ENCODE measurements at places on chromosomes 16 and 17.

- no peak for DNase-seq
Observed at GRCh38 chr17:75922173-75922961, 17.7 kb upstream of the MRPL38 start.

GRCh38 chr17:15185625-15185991, 79.5 kb downstream of the PMP22 start:
- no peak for DNase-seq

GRCh38 chr17:34366010-34366409, 3.0 kb upstream of the CCL1 start:
- no peak for DNase-seq

- no peak for DNase-seq
Observed at GRCh38 chr16:29683543-29684090, 4.6 kb downstream of the QPRT start.

DNA sequence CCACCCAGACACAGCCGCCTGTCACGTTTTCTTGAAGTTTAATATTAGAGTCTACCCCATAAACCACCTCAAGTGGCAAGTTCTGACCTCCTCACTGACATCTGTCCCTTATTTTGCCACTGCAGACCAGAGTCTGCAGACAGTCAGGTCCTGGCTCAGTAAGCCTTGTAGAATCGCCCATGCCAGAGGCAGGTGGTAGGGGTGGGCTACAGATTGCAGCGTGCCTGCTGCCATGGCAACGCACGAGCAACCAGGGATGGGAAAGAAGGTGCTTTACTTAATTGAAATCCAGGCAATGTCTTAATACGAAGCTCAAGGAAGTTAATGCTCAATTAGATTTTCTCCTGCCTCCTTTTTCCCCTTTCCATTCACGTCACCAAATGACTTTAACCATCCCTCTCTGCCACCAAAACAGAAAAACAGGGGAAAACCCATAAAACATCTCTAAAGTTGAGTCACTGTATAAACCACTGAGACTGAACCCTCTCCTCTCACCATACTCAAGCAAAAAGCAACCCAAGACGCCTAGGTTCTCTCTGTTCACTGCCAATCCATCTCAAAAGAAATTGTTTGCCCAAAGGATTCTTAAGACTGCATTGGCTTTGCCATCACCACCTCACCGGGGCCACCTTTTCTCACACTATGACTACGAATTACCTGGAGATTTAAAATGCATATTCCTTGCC, 228.8 kb downstream of the SLC39A11 start:
- DNase-seq, result no peak

- DNase-seq, result no peak
Observed at GRCh38 chr16:54438469-54438868, 151.9 kb upstream of the IRX3 start.

DNA sequence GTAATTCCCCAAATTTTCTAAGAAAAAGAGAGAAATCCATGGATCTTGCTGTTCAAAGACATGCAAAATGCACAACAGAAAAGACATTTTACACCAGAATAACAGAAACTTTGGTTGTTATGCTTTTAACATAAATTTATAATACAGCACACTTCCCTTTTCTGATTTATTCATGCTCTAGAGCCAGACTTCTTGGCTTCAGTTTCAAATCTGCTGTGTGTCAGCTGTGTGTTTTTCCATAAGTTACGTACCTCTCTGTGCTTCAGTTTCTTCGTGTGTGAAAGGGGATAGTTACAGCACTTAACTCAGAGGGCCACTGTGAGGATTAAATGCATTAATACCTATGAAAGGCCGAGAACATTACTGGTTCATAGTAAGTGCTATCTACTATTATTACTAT, 6.8 kb upstream of the CCL3L1 start:
- no peak for DNase-seq

- DNase-seq, result no peak
Observed at GRCh38 chr16:72646615-72647014, 401.3 kb downstream of the ZFHX3 start.

DNA sequence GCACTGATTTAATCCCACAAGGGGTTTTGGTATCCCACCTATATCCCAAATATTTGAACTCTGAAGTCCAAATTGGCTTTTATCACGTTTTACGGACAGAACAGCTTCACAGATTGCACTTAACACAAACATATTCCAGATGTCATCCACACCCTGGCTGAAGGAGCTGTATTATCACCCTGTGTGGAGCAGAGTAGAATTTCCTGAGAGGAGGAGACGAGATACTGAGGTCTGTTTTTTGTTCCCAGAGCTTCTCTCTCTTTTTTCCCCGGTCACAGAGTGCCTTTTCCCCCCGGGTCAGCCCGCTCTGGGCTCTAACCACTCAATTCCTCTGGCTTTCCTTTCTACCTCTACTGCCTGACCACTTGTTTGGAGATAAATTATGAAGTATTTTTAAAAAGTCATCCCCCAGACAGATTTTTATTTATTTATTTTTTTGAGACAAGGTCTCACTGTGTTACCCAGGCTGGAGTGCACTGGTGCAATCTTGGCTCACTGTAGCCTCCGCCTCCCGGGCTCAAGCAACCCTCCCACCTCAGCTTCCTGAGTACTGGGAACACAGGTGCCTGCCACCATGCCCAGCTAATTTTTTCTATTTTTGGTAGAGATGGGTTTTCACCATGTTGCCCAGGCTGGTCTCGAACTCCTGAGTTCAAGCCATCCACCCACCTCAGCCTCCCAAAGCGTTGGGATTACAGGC, 30.7 kb downstream of the DNAH2 start:
- no peak for DNase-seq

DNA sequence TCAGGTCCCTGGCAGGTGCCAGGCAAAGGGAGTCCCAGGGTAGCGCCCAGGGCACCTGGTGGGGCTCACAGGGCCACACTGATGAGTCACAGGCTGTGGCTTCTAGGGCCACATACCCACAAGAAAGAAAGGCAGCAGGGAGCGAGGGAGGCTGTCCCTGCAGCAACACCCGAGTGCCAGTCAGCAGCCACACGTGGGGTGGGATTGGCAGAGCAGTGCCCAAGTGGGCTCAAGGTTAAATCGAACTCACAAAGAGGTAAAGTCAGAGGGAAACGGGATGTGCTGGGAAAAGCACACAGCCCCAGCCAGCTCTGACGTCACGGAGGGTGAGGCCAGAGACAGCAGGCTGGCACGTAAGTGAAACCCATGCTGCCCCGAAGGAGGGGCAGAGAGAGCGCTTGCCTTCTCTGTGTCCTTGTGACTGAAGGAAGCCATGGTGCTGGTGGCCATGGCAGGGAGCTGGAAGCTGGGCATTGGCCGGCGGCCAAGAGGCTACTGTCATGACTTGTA, 33.8 kb downstream of the FA2H start:
- DNase-seq, result no peak

GRCh38 chr16:24152826-24153225, 103.3 kb upstream of the CACNG3 start:
- no peak for DNase-seq

GRCh38 chr16:87284183-87284582, 33.0 kb downstream of the C16orf95 start:
- DNase-seq, result no peak

DNA sequence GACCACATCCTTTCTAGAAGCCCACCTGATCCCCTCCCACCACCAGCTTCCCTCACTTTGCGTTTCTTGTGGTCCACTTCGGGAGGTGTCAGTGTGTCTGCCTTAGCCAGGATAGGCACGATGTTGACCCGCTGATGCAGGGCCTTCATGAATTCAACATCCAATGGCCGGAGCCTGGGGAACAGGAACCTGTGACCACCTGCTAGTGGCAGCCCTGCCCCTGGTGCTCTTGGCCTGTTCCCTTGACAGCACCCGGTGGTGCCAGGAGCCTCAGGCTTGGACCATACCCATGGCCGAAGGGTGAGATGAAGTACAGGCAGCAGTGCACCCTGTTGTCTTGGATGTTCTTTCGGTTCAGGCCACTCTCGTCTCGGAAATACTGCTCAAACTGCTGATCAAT, 7.2 kb upstream of the MTMR4 start:
- no peak for DNase-seq

GRCh38 chr16:27236635-27237218, 31.8 kb downstream of the NSMCE1 start:
- peak; percentile 8 for DNase-seq

GRCh38 chr17:39170109-39170508, 4.1 kb upstream of the ARL5C start:
- DNase-seq, result no peak

- no peak for DNase-seq
Observed at GRCh38 chr17:38628441-38628840, 22.7 kb upstream of the SRCIN1 start.

- no peak for DNase-seq
Observed at GRCh38 chr17:82817947-82818346, 21.9 kb downstream of the ZNF750 start.

- DNase-seq, result no peak
Observed at GRCh38 chr17:16516594-16517051, 24.6 kb upstream of the LRRC75A start.

DNA sequence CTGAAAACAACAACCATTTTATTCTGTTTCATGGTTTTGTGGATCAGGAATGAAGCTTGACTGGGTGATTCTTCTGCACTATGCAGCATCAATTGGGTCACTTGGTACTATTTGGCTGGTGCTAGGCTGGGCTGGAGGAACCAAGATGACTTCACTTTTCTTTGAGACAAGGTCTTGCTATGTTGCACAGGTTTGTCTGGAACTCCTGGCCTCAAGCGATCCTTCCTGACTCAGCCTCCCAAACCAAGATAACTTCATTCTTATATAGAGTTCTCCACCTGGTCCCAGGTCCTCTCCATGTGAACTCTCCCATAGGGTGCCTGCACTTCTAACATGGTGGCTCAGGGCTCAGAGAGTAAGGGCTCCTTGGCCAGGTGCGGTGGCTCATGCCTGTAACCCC, 1.9 kb upstream of the PIPOX start:
- DNase-seq, result no peak

DNA sequence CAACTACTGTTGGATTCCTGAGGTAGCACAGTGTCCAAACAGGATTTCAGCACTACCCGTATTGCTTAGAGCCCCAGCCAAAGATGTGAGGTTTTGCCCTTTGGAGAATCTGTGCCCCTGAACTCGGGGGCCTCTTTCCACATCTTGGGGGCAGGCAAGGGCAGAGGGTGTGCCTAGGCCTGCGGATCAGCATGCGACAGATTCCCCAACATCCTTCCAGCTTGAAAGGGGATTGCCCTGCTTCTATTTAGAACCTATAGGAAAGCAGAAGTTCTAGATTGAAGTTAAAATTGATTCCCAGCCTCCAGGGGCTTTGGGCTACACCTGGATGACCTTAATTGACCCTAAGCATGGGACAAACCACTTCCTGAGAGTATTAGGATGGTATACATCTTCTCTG, 19.6 kb downstream of the NOD2 start:
- no peak for DNase-seq

DNA sequence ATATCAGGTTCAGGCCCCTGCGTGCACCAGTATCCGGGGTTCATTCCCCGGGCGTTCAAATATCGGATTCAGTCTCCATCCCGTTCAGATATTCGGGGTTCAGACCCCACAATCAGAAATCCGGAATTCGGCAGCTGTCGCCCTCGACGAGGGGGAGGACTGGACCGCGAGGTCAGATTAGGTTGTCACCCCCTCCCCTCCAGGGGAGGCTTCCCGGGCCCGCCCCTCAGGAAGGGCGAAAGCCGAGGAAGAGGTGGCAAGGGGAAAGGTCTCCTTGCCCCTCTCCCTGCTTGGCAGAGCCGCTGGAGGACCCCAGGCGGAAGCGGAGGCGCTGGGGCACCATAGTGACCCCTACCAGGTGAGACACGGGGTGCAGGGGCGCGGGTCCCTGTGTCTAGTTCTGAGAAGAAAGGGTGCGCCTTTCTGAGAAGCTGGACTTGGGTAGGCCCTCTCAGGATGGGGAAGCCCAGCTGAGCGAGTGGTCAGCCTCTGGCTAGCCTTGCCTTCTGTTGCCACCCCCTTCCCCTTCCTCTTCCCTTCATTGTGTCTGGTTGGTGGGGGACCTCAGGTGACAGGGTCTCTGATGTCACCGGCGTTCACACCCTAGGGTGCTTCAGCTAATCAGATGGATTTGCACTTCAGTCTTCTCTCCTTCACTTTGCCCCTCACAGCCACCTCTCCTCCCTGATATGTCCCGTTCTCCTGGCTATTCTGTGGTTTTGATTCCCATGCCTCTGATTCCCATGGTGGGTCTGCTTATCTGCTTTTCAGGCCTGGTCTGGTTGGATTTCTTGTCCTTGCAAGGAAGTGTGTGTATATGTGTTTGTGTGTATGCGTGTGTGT, 844 bp downstream of the TAOK2 start:
- no peak for DNase-seq

GRCh38 chr16:50275098-50275415, 8.7 kb downstream of the ADCY7 start:
- DNase-seq, result no peak

DNA sequence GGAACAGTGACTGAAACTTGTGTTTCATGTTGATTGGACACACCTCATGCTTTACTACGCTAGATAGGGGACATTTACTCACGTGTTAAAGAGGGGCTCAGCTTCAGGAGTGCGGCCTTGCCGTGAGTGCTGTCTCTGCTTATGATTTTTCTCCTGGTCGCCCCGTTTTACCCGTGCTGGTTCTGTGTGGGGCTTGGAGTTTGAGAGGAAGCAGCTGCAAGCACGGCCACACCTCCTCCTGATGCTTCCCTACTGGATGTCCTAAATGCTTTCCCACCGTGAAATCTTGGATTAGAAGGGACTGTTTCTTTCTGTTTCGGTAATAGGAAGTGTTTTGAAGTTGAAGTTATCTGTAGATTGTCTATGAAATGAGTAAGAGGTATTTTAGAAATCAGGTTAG, 54.0 kb upstream of the ZNF750 start:
- DNase-seq, result no peak

- no peak for DNase-seq
Observed at GRCh38 chr16:7532534-7532933, 199.9 kb downstream of the RBFOX1 start.

- no peak for DNase-seq
Observed at GRCh38 chr17:80133626-80133970, 13.3 kb downstream of the EIF4A3 start.

DNA sequence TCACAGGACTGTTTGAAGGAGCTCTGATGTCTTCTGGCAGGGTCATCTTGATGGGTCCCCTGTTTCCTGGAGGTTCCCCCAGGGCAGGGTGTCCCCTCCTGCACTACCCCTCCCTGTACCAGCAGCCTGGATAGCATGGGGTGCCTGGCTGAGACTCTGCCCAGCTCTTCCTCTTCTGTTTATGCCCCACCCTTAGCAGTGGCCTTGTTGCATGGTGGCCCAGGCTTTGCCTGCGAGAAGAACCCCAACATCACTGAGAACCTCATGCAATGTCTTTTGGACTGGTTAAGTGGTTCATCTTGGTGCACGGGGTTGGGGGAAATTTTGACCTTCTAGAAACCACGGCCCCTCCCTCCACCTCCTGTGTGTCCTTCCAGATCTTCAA, 121.8 kb downstream of the IRX3 start:
- no peak for DNase-seq
